ENCODE measurements at places on chromosomes 11 and 22. TPM values are rescaled to one million over a fixed set of nuclear protein-coding genes. Genes with fewer than 3 reads are reported as not detected.

The RIBC2 gene
- total RNA-seq: not detected

The OLFML1 gene
- 5.3 TPM for total RNA-seq

The SLC22A8 gene
- not detected for total RNA-seq

The CAPN5 gene
- total RNA-seq: 0.87 TPM

The FAM180B gene
- 1.7 TPM for total RNA-seq

GRCh38 chr11:120501440-120501839 lies 10.1 kb upstream of the GRIK4 start:
- no peaks in the 10 kb centered on the region for H3K4me1 ChIP-seq
- H3K4me3 ChIP-seq: no peak overlapping the region
- H3K27ac ChIP-seq: no peak overlapping the region

DNA sequence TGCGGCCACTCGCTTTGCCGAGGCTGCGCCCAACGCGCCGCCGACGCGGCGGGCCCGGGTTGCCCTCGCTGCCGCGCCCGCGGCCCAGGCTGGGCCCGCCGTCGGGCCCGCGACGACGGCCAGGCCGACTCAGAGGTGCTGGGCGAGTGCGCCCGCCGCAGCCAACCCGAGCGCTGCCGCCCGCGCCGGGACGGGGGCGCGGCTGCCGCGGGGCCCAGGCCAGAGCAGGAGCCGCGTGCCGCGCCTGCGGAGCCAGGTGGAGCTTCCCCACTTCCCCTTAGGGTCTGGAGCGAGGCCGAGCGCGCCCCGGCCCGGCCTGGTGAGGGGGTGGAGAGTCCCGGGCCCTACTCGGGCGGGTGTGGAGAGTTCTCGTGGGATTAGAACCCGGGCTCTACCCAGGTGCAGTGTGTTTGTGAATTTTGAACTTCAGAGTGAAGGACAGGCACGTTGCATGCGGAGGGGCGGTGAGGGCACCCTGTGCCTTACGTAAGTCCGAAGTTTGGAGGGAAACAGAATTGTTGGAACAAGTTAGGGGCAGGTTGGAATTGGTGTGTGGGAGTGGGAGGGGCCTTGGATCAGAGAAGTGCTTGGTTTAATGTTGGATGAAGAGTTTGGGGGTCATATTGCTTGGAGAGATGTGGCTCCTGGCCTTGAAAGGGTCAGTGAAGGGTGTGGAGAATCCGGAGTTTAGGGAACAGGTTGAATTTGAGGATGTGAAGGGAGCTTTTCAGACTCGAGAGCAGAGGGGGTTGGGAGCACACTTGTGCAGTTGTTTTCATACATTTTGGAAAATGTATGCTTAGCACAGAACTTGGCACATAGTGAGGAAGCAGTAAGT lies 697 bp downstream of the RNF169 start:
- no peaks in the 10 kb centered on the region for H3K36me3 ChIP-seq
- no peak for DNase-seq
- H3K4me1 ChIP-seq: peaks cover 26% of the 10 kb centered on the region
- H3K4me3 ChIP-seq: peak overlapping the region; percentile 66

GRCh38 chr11:78313181-78313795 lies 104.3 kb downstream of the GAB2 start:
- peak overlapping the region; percentile 51 for H3K27ac ChIP-seq
- no peaks in the 10 kb centered on the region for H3K27me3 ChIP-seq
- H3K4me1 ChIP-seq: peaks cover 53% of the 10 kb centered on the region
- no peak for DNase-seq
- H3K4me3 ChIP-seq: no peak overlapping the region

- no peaks in the 10 kb centered on the region for H3K4me1 ChIP-seq
- no peak overlapping the region for H3K4me3 ChIP-seq
- no peaks in the 10 kb centered on the region for H3K36me3 ChIP-seq
Measured at GRCh38 chr11:116261606-116262005, 511.2 kb downstream of the BUD13 start.

GRCh38 chr11:67411785-67412152 lies 3.7 kb upstream of the CARNS1 start:
- no peak for DNase-seq
- no peak overlapping the region for H3K27ac ChIP-seq
- H3K27me3 ChIP-seq: peaks cover 47% of the 10 kb centered on the region
- no peaks in the 10 kb centered on the region for H3K36me3 ChIP-seq
- no peak overlapping the region for H3K4me3 ChIP-seq
- peaks cover 46% of the 10 kb centered on the region for H3K4me1 ChIP-seq

- H3K27ac ChIP-seq: peak overlapping the region; percentile 30
- H3K36me3 ChIP-seq: no peaks in the 10 kb centered on the region
- peaks cover 62% of the 10 kb centered on the region for H3K4me1 ChIP-seq
- H3K27me3 ChIP-seq: no peaks in the 10 kb centered on the region
- no peak for DNase-seq
Measured at GRCh38 chr22:29625090-29625825, 21.8 kb downstream of the NF2 start.

- no peaks in the 10 kb centered on the region for H3K36me3 ChIP-seq
- H3K27ac ChIP-seq: no peak overlapping the region
- DNase-seq: no peak
- H3K4me1 ChIP-seq: peaks cover 3% of the 10 kb centered on the region
Measured at GRCh38 chr11:102940714-102941588, 14.6 kb downstream of the MMP13 start.

GRCh38 chr11:104841973-104842525 lies 56.2 kb downstream of the CASP12 start:
- no peak overlapping the region for H3K27ac ChIP-seq
- no peaks in the 10 kb centered on the region for H3K36me3 ChIP-seq
- H3K27me3 ChIP-seq: no peaks in the 10 kb centered on the region
- H3K4me1 ChIP-seq: no peaks in the 10 kb centered on the region
- DNase-seq: no peak

- no peak for DNase-seq
- H3K27me3 ChIP-seq: no peaks in the 10 kb centered on the region
- H3K36me3 ChIP-seq: no peaks in the 10 kb centered on the region
- no peaks in the 10 kb centered on the region for H3K4me1 ChIP-seq
- no peak overlapping the region for H3K4me3 ChIP-seq
Measured at GRCh38 chr11:87265979-87266378, 228.2 kb downstream of the TMEM135 start.

GRCh38 chr11:75706260-75706729 lies 11.3 kb upstream of the MOGAT2 start:
- no peak overlapping the region for H3K27ac ChIP-seq
- H3K36me3 ChIP-seq: no peaks in the 10 kb centered on the region
- no peak for DNase-seq
- no peak overlapping the region for H3K4me3 ChIP-seq
- no peaks in the 10 kb centered on the region for H3K4me1 ChIP-seq

- no peaks in the 10 kb centered on the region for H3K36me3 ChIP-seq
- no peak for DNase-seq
- H3K4me3 ChIP-seq: no peak overlapping the region
- H3K27me3 ChIP-seq: no peaks in the 10 kb centered on the region
Measured at GRCh38 chr11:99281331-99281730, 260.6 kb downstream of the CNTN5 start.

- H3K27me3 ChIP-seq: peaks cover 4% of the 10 kb centered on the region
- H3K4me1 ChIP-seq: no peaks in the 10 kb centered on the region
- H3K4me3 ChIP-seq: no peak overlapping the region
Measured at GRCh38 chr22:47322854-47323253, 560.4 kb downstream of the TBC1D22A start.

- peak within 1 kb of the TSS; percentile 97 for H3K27ac ChIP-seq
- peaks cover 82% of the 10 kb centered on the region for H3K4me1 ChIP-seq
- peak within 1 kb of the TSS; percentile 84 for H3K4me3 ChIP-seq
- DNase-seq: peak; percentile 98
- peaks cover 32% of the 10 kb centered on the region for H3K36me3 ChIP-seq
- H3K27me3 ChIP-seq: no peaks in the 10 kb centered on the region
Measured at GRCh38 chr11:64240435-64241240, at the start of gene FKBP2. FKBP2 (plus strand) TSS chr11:64241095; CDS start chr11:64242388, 1,293 bp downstream.

DNA sequence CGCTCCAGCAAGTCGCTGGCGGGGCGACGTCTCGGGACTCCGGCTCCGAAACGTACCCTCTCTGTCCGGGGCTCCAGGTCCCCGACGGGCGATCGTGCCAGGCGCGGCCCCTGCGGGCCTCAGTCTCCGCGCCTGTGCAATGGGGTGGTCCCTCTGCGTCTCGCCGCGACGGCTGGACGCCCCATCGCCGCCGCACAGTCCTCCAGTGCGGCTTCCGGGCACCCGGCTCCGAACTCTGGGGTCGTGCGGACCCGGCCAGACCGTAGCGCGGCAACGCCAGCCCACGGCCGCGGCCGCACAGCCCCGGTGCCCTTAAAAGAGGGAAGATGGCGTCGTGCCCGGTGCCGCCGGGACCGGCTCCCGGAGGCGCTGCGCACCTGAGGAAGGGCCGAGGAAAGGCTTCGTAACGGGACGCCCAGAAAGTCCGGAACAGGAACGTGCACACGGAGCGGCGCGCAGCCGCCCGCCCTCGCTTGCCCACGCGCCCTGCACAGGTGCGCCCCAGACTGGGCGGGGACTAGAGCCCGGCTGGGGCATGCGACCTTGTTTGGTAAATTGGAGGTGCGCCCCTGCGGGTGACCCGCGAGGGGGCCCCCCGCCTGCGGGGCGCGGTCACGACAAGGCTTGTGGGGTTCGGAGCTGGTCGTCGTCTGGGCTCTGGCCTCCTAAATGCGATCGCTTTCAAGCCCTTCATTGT lies 525 bp downstream of the BIK start:
- no peak for DNase-seq
- H3K36me3 ChIP-seq: no peaks in the 10 kb centered on the region

DNA sequence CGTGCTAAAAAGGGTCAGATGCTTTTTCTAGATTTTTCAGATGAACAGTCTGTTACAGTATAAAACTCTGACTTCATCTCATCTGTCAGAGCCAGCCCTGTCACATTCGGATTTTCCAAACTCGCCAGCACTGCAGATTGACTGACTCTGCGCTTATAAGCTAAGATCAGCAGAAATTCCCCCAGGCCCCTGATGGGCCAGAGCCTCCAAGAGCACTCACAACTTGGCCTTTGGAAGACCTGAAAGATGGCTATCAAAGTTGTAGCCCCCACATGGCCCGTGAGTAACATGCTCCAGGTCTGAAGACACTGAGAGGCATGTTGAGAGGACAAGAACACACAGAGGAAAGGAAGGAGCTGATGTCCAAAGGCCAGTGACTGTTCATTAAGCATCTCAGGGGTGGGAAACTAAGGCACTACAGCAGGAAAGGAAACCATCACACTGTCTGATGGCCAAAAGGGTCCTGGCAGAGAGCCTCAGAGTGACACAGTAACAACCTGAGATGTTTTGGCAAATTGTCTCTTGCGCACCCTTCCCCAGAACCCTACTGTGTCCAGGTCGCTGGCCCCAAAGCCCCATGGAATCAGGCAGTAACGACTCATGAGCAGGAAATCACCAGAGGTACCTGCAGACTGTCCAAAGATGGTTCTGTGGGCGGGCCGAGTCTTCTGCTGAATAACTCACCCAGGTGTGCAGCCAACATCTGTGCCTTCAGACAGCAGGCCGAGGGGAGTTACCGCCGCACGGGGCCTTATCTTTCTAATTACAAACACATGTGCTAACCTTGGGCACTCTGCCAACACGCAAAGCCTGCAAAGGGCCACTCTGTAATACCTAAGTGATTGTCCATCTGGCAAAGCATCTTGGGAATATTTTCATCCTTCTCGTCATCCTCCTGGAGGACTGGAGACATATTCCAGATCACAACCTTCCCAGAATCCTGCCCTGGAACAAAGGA lies 23.6 kb downstream of the HIRA start:
- H3K4me3 ChIP-seq: no peak overlapping the region
- peaks cover 58% of the 10 kb centered on the region for H3K36me3 ChIP-seq
- H3K27me3 ChIP-seq: no peaks in the 10 kb centered on the region
- no peak for DNase-seq

GRCh38 chr11:34915136-34916014 lies 804 bp downstream of the APIP start:
- peak overlapping the region; percentile 95 for H3K4me3 ChIP-seq
- H3K4me1 ChIP-seq: peaks cover 33% of the 10 kb centered on the region
- H3K36me3 ChIP-seq: no peaks in the 10 kb centered on the region
- H3K27ac ChIP-seq: peak overlapping the region; percentile 98
- DNase-seq: no peak

GRCh38 chr11:111878385-111878848 lies 548 bp downstream of the FDXACB1 start:
- no peak for DNase-seq
- H3K27ac ChIP-seq: peak overlapping the region; percentile 94
- H3K4me1 ChIP-seq: peaks cover 20% of the 10 kb centered on the region

GRCh38 chr11:66543263-66544107 lies 2.4 kb downstream of the ZDHHC24 start:
- H3K4me3 ChIP-seq: no peak overlapping the region
- DNase-seq: no peak
- H3K27ac ChIP-seq: no peak overlapping the region
- peaks cover 33% of the 10 kb centered on the region for H3K36me3 ChIP-seq
- H3K27me3 ChIP-seq: no peaks in the 10 kb centered on the region

GRCh38 chr11:4071914-4072313 lies 22.7 kb upstream of the RRM1 start:
- H3K4me1 ChIP-seq: peaks cover 38% of the 10 kb centered on the region
- no peak overlapping the region for H3K27ac ChIP-seq
- no peak overlapping the region for H3K4me3 ChIP-seq
- no peak for DNase-seq
- H3K36me3 ChIP-seq: peaks cover 19% of the 10 kb centered on the region
- H3K27me3 ChIP-seq: no peaks in the 10 kb centered on the region

DNA sequence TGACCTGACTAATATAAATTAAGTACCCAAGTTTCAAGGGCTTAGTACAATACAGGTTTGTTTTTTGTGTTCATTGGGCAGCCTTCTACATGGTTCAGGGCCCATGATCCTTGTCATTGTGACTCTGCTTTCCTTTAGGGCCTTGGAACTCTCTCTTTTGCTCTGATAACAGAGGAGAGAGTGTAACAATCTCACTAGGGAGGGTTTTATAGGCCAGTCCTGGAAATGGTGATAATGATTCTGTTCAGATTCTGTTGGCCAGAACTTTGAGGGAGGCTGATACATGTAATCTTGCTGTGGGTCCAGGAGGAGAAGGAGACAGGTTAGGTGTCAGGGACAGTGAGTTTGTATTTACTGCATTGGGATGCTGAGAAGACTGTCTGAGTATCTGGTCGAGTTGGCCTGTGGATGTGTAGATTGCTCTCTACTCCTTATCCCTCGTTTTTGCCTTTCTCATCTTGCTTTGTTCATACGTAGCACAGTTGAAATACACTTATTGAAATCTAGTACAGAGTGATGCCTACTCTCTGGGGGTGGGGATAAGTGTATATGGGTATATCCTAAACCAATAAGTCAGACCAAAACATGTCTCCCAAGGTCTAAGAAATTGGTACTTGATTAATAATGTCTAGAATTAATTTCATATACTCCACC lies 37.5 kb upstream of the HEPHL1 start:
- H3K36me3 ChIP-seq: no peaks in the 10 kb centered on the region
- no peak overlapping the region for H3K4me3 ChIP-seq
- no peak for DNase-seq

DNA sequence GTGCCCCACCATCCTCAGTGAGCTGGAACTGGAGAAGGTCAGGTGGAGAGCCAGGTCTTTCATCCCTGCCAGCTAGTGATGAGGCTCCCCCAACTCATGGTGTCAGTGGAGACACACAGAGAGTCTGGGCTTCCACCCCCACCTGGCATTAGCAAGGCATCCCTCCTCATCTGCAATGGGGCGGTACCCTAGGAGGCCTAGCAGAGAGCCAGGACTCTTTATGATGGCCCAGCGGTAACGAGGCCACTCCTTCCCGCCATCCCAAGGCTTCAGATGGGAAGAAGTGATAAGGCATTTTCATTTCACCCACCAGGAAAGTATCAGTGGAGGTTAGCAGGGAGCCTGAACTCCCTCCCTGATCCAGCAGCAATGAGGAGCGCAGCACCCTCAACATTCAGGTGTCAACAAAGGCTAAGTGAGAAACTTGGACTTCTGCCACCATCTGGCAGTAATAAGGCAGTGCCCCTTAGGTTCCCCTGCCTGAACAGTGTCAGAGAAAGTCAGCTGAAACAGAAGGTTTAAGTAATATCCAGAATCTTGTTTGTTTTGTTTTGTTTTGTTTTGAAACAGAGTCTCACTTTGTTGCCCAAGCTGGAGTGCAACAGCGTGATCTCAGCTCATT lies 40.5 kb upstream of the FBLN1 start:
- no peak overlapping the region for H3K4me3 ChIP-seq
- H3K27ac ChIP-seq: peak overlapping the region; percentile 8
- H3K4me1 ChIP-seq: peaks cover 17% of the 10 kb centered on the region
- DNase-seq: no peak

All from suprapubic skin (tissue), 4 donors.